Activated CD4-positive, alpha-beta T cell treated with anti-CD3 and anti-CD28 coated beads, Interleukin-2, amount 50 U/mL, for 16 hours (primary cell): ENCODE measurements at places on chromosomes 12 and 14.

DNA sequence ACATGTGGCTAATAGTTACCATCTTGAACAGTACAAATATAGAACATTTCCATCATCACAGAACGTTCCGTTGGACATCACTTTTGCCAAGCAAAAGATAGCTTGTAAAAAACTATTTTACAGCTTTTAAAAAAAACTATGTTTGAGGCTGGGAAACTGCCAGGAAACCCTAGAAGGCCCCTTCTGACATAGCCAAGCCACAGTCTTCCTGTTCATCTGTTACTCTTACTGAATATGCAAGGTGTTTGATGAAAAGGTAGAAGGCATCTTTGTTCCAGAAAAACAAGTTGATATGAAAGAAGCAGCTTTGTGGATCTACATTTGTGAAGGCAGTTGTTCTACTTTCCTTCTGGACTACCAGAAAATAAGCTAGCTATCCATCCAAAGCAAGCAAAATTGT lies 23.6 kb upstream of the WNK1 start:
- peak; percentile 58 for DNase-seq

DNA sequence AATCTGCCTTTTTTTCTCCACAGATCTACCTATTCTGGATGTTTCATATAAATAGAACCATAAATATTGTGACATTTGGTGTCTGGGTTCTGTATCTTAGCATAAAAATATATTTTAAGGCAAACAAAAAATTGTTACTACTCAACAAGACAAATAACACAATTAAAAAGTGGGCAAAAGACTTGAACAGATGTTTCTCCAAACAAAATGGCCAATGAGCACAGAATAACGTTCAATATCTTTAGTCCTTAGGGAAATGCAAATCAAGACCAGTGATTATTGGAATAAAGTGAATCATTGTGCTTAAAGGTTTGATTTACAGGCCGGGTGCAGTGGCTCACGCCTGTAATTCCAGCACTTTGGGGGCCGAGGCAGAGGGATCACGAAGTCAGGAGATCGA lies 1331.3 kb downstream of the AACS start:
- no peak for DNase-seq

DNA sequence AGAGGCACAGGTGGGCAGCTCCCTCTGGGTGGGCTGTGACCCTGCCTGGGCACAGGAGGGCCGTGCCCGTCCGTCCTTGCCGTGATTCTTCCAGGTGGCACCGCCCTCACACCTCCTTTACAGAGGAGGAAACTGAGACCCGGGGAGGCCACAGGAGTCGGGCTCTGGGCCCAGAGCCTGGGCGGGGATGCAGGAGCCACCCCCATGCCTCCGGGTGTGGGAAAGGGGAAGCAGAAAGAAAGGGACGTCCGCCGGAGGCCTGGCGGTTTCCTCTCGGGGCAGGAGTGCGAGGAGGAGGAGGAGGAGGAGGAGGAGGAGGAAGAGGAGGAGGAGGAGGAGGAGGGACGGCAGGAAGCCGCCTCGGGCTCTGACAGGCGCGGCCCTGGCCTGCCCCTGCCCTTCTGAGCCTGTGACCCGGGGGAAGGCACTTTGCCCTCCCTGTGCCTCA lies 23.0 kb downstream of the SH2B3 start:
- DNase-seq = peak; percentile 54

GRCh38 chr12:124928912-124929530 lies 14.6 kb upstream of the UBC start:
- DNase-seq = no peak

DNA sequence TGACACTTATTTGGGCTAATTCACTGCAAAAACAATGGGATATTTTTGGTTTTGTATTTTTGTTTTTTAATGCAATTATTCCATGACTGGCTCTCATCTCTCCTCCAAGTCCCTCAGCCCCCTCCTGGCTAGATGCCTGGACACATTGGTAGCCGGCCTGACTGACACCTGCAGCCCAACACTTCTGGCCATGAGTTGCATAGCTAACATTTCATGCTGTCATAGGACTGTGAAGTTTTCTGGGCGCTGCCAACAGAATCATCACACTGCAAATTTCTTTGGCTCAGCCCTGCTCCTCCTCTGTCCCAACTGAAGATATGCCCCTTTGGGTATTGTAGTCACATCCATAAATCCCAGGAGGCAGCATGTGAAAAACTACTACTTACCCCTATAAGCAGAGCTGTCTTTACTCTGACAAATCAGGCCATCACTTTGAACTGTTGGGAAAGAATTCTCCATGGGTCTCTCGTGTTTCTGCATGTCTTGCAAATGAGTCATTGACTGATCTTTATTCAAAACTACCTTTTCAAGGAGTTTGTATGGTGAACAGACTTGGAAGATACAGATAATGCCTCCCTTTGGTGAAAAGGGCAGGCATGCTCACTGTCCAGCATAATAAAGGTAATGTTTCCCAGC lies 126.7 kb upstream of the LGR5 start:
- DNase-seq = no peak

DNA sequence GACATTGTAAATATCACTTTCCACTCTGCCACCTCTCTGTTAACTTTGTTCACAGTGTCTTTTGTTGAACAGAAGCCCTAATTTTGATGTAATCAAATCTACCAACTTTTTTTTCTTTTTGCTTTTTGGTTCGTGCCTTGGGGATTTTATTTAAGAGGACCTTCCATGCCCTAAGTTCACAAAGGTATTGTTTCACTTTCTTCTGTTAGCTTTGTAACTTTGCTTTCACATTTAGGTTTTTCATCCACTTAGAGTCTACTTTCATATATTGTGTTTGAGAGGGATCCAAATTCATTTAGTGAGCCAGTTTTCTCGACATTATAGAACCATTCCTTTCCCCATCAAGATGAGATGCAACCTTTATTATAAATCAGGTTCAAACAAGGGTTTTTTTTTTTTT lies 275.7 kb upstream of the CRY1 start:
- DNase-seq = no peak

GRCh38 chr14:75589931-75590330 lies 11.5 kb downstream of the FLVCR2 start:
- no peak for DNase-seq

- no peak for DNase-seq
These were observed 397.5 kb upstream of the GARIN6 start for GRCh38 chr12:99250091-99250490.

DNA sequence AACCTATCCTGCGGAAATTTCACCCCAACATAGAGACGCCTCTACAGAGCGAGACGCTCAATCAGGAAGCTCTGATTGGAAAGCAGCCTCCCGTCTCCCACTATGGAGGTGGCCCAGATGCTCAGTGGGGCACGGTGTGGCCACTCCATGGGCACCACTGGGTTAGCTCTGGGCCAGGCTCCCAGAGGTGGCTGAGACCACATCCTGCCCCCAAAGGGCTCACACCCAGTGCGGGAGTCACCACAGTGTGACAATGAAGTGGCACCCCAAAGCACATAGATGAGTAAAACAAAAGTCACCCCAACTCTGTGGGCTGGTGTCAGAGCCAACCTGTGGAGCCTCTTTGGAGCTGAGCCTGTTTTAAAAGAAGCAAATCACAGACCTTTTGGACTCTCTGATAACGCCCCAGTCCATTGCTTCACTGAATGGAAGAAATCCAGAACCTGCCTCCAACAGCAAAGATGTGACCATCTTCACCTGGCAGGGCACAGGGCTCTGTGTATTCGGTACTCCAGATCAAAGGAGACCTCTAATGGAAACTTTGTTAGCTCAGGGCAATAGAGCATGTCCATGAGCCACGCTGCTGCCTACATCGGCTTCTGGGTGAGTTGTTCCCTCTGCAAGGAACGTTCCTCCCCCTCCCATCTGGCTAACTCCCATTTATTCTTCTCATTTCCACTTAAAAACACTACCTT lies 19.6 kb downstream of the CLMN start:
- no peak for DNase-seq

- no peak for DNase-seq
These were observed 992 bp downstream of the DNAH10 start for GRCh38 chr12:123763093-123763492.

DNA sequence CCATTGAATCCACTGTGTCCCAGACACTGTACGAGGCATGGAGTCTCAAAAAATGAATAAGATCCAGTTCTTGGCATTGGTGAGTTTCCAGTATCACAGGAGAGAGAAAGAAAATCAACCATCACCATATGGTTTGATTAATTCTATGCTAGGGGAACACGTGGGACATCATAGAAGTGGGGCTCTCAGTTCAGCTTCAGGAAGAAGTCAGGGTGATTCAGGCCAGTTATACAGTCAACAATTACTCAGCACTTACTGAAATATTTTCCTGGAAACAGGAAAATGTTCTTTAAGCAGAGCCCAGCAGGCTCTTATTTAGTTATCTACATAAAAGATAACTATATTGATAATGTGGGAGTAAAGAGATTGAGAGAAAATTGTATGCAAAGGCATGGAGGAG lies 407.2 kb downstream of the NOVA1 start:
- no peak for DNase-seq

- DNase-seq = no peak
These were observed 89.7 kb upstream of the DHRS4 start for GRCh38 chr14:23863836-23864235.

- no peak for DNase-seq
These were observed 128.6 kb downstream of the CRACR2A start for GRCh38 chr12:3624273-3624672.

- DNase-seq = no peak
These were observed 941.5 kb upstream of the MDGA2 start for GRCh38 chr14:48616931-48617330.

- DNase-seq = no peak
These were observed 185.2 kb downstream of the ACSS3 start for GRCh38 chr12:81263072-81263471.

DNA sequence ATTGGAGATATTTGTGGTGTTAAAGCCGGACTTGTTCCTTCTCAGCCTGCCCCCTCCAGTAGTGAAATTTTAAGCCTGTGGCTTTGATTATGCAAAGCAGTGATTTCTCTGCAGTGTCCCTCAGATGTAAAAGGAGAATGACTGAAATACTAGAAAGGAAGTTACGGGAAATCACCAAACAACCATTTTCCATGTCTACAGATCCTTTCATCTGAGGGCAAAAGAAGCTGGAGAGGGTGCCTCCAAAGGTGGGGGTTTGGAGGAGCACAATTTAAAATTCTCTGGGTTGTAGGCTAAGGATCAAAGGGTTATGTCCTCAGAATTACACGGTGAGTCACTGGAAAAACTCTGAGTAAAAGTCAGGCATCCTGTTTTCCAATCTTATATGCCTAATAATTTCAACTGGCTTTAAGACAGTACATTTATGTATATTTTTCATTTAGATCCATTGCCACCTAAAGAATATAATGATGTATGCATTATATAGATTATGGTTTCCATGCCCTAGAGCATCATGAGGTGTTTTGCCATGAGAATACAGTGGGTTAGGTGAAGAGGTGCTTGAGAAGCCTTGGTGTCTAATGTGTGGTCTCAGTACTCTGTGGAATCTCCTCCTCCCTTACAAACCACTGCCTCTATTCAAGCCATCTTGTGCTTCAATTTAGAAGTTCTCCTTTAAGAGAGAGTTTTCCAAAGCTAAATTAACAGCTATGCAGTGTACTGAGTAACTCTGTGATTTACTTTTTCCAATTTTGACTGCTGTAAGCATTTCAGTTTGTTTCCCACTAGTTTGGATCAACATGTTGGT lies 362.1 kb downstream of the RAD51B start:
- no peak for DNase-seq

- DNase-seq = peak; percentile 40
These were observed 99.2 kb downstream of the SCARB1 start for GRCh38 chr12:124764451-124764850.

GRCh38 chr12:26119391-26119989 lies 5.3 kb downstream of the BHLHE41 start:
- peak; percentile 20 for DNase-seq

GRCh38 chr14:39492267-39492666 lies 60.0 kb upstream of the FBXO33 start:
- DNase-seq = no peak

GRCh38 chr12:124637581-124637981 lies 70.2 kb upstream of the NCOR2 start:
- no peak for DNase-seq

- peak; percentile 68 for DNase-seq
These were observed at the start of gene DPY19L2 for GRCh38 chr12:63668028-63668799. TSS of gene DPY19L2 (minus strand) at chr12:63668493. CDS start at chr12:63668393, 100 bp downstream.

GRCh38 chr12:112422531-112422930 lies 3.8 kb downstream of the PTPN11 start:
- DNase-seq = no peak

DNA sequence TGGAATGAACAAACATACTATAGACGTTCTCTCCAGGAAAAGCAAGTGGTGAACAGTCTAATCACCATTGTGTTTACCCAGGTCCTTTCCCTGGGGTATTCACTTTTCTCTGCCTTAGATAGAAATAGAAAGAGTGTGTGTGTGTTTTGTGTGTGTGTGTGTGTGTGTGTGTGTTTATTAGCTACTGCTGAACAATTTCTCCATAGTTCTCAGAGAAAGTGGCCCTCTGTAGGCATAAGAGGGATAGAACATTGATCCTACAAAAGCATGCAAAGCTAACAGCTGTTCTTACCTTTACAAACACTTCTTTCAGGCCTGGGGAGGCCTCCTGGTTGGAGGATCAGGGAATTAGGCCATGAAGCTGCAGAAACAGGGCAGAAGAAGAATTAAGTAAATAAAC lies 665.7 kb upstream of the TBX3 start:
- DNase-seq = no peak

DNA sequence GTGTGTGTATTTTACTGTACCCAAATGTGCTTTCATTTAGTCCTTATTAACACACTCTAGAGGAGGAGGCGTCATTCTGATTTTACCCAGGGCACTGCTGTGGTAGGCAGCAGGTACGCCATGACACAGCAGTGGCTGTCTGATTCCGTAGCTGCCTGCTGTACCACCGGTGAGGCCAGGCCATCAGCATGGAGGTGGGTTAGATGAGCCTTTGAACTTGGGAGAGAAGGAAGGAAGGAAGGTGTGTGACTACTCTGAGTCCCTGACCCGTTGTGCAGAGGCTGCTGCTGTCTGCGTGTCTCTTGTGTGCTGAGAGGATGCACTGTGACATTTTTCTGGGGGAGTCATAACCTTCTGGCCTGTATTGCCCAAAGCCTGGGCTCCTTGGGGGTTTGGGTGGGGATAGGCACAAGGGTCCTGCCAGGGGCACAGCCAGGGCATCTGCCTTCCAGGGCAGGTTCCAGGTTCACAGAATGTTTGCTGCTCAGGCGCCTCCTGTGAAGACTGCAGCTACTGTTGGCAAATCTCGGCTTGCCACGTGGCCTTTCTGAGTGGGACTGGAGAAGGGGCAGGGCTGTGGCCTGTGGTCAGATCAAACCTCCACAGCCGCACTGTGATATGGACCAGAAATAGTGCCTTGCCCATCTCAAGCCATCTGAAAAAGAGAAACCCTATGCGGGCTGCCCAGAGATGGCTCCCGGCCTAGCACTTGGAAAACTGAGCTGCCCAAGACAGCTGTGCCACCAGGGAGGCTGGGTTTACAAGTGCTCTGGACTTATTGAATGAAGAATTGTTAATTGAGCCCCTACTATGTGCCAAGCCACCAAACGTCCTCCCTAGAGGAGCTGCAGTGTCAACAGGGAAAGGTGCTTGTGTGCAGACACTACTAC lies 47.1 kb downstream of the MLXIP start:
- DNase-seq = no peak

DNA sequence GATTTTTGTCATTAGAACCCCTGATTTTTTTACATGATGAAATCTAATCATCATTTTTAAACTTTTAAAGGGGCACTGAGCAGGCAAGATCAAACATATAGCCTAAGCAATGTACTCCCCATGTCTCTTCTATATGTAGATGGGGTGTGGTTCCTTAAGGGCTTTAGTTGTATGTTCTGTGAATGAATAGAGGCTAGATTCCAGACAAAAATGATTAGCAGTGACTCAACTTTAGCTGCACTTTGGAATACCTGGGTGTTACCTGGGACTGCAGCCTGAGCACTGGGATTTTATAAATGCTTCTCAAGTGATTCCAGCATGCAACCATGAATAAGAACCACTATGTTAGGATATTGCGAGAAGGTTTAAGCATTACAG lies 256.7 kb upstream of the PLEKHG7 start:
- DNase-seq = no peak
